ENCODE measurements at places on chromosomes 7 and 10.

GRCh38 chr10:89808842-89809241 is 107.5 kb downstream of the KIF20B start:
- DNase-seq: no peak

- DNase-seq: no peak
Measured at GRCh38 chr7:27187475-27188385, 2.7 kb upstream of the HOXA11 start.

- no peak for DNase-seq
Measured at GRCh38 chr10:69757553-69758309, 44.0 kb upstream of the COL13A1 start.

GRCh38 chr10:128922619-128923196 is 544.3 kb upstream of the MGMT start:
- DNase-seq: no peak

- DNase-seq: no peak
Measured at GRCh38 chr10:105982735-105983134, 1181.8 kb downstream of the SORCS1 start.

- DNase-seq: no peak
Measured at GRCh38 chr7:102222445-102222844, 64.2 kb upstream of the SH2B2 start.

- no peak for DNase-seq
Measured at GRCh38 chr10:111175787-111176186, 99.0 kb downstream of the ADRA2A start.

DNA sequence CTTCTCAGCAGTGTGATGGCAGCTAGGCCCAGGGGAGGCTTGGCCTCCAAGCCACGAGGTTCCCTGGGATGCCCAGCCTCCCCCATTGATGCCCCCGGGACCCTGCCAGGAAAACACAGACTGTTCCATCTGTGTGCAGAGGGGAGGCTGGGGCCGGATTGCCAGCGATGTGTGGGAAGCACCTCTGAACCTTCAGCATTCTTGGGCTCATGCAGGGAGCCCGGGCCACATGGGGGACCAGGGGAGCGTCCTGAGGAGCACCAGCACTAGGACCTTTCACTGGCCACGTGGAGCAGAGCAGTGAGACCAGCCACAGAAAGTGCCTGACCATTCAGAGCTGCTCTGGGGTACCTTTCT is 2.6 kb downstream of the IMPDH1 start:
- DNase-seq: no peak

DNA sequence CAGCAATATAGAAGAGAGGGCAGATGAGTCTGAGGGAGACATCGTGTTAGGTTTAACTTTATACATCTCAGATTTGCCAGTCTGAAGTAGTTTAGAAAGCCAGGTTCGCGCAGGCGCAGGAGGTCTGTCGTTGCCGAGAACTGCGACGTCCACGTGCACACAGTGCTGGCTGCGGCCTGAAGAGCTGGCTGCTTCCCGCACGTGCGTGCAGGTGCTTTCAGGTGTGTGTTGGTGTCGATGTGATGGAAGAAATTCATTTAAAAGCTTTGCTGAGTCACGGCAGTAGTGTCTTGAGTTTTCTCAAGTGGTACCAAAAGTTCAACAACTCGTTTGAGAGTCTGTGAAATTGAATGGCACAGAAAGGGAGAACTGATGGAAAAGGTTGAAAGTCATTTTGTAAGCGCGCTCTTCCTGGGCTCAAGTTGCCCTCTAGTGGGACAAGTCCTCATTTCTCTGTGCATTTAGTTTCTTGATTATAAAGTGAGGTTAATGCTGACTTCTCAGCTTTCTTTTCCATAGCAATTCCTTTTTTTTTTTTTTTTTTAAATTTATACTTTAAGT is 18.6 kb downstream of the WDR37 start:
- no peak for DNase-seq

DNA sequence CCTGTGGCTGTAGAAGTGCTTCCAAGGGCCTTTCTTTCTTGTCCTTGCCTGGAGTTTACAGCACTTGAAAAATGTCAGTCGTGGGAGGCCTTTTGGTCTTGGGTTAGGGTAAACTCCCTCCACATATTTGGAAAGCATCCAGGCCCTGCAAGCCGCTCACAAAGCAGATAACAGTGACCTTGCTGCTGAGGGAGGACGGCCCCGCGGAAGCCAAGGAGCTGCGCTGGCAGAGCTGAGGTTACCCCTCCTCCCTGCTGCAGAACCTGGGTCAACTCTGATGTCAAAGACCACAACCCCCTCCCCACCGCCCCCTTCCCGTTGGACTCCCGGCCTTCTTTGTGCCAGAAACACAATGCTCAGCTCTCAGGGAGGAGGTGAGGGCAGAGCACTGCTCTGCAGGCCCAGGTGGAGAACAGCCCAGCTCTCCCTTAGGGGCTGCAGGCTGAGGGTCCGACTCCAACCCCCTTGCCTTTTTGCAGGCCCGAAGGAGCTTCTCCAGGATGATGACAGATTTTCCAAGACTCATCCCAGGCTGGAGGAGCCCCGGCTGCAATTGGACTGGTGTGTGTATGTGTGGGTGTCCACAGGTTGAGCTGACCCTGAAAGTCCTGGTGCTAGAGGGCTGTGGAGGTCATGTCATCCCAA is 957.6 kb upstream of the ZNF722 start:
- DNase-seq: no peak
